ENCODE measurements at places on chromosomes 16 and 17.

DNA sequence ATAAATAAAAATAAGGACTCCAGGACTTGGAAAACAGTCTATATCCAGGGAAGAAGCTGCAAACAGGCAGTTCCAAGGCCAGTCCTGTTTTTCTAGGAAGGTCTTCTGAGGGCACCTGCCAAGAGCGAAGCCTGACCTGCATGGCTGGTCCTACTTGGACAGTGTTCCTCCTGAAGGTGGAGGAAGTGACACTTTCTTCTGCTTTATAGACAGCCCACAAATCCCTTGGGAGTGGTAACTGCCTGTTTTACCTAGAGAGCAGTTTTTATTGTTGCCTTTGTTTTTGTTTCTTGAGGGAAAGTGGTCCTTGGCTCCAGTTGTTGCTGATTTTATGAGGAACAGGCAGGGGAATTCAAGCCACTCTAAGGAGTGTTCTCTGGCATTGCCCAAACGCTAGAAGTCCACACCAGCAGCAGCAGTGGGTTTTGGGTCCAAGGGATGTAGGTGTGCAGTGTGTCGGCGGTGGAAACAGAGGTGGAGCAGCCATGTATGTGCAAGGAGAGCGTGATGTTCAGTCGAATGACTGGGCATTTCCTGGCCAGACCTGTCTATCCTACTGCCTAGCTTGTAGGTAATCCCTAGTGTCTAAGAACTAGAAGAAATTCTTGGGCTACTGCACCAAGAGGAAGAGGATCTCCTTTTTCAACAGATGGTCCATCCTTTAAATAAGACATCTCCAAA, 35.3 kb downstream of the LDHD start:
- no peak for DNase-seq

DNA sequence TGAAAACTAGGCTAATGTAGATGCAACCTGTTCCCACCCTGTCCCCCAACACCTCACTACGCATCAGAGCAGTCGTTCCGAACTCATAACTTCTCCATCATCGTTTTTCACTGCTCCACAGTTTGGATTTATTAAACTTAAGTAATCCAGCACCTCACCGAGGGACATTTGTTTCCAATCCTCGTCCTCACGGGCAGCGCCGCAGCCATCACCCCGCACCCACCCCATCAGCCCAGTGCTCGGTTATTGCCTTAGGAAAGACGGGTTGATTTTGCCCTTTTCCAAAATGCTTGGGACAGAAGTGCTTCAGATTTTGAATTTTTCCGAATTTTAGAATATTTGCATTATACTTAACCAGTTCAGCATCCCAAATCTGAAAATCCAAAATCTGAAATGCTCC, 71.0 kb upstream of the DOC2B start:
- no peak for DNase-seq

GRCh38 chr16:79215289-79215688, 385.2 kb downstream of the MAF start:
- DNase-seq, result no peak

GRCh38 chr16:81695321-81696165, 83.5 kb upstream of the PLCG2 start:
- no peak for DNase-seq

GRCh38 chr17:39092692-39093230, 58.7 kb downstream of the PLXDC1 start:
- DNase-seq, result no peak

DNA sequence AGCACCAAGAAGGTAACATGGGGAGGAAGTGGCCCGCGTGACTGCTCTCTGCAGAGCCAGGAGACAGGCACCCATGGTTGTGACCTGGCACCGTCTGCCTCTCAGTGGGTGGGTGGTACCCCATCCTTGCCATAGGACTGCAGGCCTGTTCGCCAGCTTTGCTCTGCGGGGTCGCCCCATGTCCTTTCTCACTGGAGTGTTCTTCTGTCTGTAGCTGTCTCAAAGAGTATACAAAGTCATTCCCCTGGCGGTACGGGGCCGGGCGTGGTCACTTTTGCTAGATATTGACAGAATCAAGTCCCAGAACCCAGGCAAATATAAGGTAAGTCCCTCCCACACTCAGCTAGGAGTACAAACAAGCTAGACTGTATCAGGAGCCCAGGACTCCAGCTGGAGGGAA, 6.0 kb downstream of the TBC1D26 start:
- DNase-seq, result no peak

DNA sequence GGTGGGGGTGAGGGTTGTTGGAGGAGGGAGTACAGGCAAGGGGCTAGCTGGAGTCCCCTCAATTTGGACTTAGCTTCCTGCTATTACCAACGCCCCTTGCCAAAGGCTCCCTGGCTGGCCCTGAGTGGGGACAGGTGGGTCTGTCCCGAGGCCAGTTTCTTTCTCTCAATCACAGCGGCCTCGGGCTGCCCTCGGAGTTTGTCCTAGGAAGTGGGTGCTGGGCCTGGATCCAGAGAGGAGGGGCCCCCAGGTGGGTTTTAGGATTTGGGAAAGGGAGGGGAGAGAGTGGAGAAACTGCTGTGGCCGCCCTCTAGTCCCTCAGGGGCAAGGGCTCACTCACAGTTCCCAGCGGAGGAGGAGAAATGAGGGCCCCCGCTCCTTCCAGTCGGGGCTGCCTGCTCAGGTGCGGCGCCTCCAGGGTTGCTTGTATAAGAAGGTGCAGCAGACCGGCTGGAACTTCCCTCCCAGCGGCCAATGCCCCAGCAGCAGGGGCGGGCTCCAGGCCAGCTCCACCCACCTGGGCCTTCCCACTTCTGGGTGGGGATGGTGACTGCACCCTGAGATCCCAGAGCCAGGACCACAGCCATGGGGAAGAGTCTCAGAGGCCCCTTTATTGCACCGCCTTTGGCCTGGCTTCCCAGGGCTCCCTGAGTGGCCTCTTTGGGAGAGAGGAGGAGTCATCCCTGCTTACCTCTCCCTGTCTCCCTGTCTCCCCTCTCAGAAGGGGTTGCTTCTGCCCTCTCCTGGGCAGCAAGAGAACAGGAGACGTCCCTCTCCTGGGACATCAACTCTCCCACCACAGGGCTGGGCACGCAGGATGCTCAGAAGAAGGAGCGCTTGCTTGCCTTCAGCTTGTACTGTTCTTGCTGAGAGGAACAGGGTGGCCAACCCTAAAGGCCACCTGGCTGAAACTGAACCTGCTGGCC, 112.0 kb upstream of the SMURF2 start:
- no peak for DNase-seq
